ENCODE measurements at places on chromosomes 3 and 15.
A peak's percentile ranks its signal among the peaks of the same experiment; 100 is the strongest.

GRCh38 chr3:159632128-159632527 is 356.5 kb upstream of the IL12A start:
- no peak for DNase-seq

GRCh38 chr3:154062513-154062912 is 58.7 kb upstream of the ARHGEF26 start:
- DNase-seq, result no peak

- DNase-seq, result peak; percentile 22
Observed at GRCh38 chr3:29585368-29585767, 304.5 kb downstream of the RBMS3 start.

DNA sequence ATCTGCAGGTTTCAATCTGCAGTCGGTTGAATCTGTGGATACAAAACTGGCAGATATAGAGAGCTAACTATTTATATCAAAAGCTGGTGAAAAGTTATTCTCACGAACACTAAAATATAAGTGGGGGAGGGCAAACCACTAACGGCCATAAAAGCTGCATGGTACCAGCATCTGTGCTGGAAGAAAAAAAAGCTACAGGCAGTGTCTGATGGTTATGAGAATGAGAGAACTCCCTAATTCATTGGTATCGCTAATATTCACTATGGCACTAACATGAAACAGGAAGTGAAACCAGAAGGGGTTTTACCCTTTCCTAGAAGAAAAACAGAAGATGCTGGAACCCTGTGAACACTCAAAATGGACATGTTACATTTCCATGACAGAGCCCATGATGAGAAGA is 15.9 kb downstream of the CEP70 start:
- DNase-seq, result no peak

GRCh38 chr3:56123487-56123886 is 344.8 kb downstream of the ERC2 start:
- no peak for DNase-seq

DNA sequence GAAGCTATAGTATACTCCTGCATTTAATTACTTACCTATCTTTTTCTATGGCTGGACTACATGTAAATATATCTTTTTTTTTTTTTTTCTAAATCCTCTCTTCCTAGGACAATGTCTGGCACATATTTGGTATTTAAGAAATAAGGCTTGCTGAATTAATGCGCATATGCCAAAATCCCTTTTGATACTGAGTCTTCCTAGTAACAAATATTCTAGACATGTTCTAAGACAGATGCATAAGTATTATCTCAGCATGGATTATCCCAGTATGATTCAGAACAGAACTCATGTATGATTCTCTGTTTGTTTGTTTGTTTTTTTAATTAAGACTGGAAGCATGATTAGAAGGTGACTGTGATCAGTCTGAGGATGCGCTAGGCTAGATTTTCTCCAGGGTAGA is 249.8 kb upstream of the ZNF717 start:
- DNase-seq, result no peak

DNA sequence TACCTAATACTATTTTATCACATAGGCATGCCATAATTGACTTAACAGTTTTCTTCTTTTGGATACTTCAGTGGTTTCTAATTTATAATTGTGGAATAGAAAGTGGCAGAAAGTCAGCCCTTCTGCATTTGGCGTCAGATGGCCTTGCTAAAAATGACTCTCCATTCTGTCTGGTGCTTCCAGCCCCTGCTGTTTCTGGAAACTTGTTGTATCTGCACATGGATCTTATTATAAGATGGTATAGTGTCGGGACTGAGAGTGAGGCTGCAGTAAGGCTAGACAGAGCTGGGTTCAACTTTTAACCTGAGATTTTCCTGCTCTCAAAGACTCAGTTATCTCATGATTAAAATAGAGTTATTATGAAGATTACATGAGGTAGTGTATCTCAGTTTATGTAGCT is 74.8 kb upstream of the WDR72 start:
- DNase-seq, result no peak

DNA sequence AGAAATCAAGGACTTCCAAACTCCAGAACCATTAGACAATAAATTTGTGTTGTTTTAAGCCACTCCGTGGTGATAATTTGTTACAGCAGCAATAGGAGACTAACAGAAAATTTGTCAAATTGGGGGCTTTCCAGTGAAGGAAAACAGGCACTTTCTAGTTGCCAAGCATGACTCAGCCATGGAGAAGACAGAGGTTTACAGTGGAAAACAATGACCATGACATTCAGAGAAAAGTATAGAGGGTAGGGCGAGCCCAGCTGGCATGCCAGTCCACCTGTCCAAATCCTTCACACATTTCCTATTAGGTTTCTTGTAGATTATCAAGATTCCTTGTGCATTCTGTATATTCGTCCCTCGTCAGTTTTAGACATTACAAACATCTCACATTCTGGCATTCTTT is 24.9 kb downstream of the SLCO2A1 start:
- peak; percentile 57 for DNase-seq

- peak; percentile 62 for DNase-seq
Observed at GRCh38 chr15:90001683-90002427, 731 bp downstream of the ZNF710 start.

GRCh38 chr15:34318277-34319079 is 19.1 kb downstream of the SLC12A6 start:
- peak; percentile 84 for DNase-seq

- DNase-seq, result peak; percentile 13
Observed at GRCh38 chr3:8882642-8883041, 80.6 kb downstream of the RAD18 start.

DNA sequence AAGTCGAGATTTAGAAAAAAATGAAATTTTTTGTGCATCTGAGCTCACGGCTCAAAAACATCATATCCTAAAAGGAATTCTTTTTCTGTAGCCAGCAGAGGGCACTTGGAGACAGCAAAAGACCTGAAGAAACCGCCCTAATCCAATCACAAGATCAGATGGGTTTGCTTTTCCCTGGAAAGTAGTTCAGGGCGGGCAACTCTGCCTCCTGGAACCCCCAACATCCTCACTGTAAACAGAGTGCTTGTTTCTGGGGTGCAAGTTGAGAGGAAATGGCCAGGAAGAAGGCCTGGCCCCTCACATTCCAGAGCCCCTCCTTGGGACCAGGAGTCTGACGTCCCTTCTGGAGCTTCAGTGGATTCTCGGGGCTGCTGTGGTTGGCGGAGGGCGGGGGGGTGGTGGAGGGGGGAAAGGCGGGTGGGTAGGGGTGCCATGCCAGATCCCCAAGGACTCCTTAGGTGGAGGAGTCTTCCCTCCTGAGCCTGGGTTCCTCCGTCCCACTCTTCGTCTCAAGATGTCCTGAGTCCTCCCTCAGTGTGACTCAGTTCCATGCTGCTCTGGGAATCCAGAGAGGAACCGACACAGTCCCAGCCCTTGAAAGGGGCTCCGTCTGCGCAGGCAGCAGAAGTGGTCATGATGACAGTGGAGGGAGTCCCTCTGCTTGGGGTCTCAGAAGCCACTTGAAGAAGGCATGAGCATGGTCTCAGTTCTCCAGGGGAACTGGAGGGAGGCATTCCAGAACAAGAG is 35.9 kb downstream of the CCK start:
- peak; percentile 57 for DNase-seq

DNA sequence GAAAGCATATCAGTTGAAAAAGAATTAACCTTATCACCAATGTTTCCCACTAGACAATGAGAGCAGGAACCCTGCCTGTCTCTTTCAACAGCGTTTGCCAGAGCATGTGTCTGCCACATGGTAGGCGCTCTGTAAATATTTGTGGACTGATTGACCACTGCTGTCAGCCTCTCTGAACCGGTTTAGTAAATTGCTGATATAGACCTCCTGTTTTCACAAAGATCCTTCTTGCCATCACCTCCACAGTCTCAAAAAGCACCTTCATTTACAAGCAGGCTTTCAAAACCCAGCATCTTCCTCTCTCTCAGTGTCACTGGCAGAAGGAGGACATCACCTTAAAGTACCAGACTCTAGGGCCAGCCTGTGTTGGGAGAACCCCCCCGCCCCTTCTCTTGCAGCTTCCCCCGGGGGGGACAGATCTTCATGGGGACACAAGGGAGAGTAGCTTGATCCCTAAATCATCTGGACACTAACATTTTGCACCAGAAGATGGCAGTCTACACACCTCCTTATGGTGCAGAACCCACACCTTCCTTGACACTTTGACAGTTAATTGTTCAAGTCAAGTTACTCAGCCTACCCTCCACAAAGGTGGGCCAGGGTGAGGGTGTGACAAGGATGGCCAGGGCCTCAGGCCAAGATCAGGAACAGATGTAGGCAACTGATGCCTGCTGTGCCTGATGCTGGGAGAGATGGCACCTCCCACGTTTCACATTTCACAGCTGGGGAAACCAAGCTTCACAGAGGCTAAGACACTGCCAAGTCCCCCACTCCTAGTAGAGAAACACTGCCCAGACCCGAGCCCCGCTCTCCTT is 37.8 kb upstream of the USP3 start:
- DNase-seq, result peak; percentile 75

- DNase-seq, result no peak
Observed at GRCh38 chr15:66186049-66186825, 67.3 kb downstream of the MEGF11 start.

DNA sequence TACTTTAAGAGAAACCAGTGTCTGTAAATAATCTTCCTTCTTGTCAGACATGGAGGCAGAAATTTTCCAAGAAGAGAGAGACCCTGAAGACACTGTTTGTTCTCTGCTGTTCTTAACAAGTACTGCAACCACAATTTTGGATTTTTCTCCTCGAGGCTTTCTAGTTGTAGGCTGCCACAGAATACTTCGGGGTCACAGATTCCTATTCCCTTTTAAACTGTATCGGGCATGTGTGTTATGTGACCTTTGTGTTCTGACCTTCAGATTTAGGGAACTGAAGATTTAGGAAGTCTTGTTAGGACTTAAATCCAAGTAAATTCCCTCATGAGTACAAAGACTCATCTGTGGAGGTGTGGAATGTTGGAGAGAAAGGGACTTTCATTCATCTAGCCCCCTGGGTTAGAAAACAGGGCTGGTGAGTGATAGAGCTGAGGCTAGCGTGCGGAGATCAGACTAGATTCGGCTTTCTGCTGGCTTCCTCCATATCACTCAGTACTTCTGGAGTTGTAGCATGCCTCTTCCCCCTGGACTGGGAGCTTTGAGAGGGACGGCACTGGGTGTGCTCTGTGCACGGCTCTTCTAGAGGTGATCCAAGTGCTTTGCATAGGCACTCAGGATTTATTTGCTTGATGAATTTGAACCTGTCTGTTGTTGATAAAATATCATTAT is 237.0 kb downstream of the LPP start:
- no peak for DNase-seq

DNA sequence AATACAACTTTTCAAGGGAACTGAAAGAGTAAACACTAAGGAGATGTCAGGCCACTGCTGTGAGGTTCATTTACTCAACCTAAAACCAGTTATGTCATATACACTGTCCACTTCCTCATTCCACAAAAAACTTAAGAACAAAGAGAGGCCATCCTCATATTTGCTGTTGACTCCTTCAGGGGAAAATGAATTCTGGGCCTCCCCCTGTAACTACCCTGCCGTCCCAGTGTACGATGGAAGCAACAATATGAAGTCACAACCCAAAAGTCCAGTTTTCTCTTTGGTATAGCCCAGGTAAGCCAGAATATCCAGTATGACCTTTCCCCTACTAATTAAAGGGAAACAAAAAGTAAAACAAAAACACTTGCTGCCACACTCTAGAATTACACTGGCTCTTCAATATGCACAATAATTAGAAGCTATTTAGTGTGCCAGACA is 16.2 kb downstream of the CEP152 start:
- peak; percentile 79 for DNase-seq

DNA sequence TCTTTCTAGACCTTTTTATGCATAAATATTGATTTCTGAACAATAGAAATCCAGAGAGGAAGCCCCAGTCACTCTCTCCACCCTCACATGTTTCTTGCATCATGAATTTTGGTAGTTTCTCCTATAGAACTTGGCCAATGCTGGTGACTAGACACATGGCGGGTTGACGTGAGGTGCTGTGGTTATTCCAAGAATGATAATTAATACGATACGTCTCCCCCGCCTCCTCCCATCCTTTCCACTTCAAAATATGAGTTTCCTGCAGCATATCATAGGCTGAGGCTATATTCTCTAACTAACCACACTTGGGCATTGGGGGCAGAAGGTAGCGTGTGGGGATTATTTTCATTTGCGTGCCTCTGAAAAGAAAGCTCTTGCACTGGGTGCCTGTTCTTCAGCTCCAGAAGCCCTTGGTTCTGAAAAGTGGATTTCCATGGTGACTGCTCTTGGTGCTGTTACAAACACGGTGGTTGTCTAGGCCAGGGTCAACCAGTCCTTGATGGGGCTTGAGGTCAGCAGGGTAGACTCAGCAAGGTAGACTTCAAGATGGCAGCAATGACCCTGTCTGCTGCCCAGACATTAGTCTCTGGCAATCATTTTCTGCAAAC is 5.3 kb downstream of the TNFSF10 start:
- DNase-seq, result no peak

DNA sequence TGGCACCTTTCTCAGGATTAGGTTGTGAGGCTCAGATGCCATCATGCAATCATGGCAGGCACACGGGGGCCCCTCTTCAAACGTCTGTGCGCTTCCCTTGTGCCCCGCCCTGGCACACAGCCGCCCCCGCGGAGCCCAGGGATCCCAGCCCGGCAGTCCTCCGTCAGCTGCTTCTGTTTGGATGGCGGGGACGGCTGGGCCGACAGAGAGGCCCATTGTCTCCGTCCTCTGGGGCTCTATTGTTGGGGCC is 849 bp upstream of the HDAC11 start:
- DNase-seq, result no peak

- DNase-seq, result no peak
Observed at GRCh38 chr3:184472723-184473428, 88.7 kb upstream of the EPHB3 start.

- no peak for DNase-seq
Observed at GRCh38 chr3:103059432-103059831, 624.6 kb downstream of the ZPLD1 start.

DNA sequence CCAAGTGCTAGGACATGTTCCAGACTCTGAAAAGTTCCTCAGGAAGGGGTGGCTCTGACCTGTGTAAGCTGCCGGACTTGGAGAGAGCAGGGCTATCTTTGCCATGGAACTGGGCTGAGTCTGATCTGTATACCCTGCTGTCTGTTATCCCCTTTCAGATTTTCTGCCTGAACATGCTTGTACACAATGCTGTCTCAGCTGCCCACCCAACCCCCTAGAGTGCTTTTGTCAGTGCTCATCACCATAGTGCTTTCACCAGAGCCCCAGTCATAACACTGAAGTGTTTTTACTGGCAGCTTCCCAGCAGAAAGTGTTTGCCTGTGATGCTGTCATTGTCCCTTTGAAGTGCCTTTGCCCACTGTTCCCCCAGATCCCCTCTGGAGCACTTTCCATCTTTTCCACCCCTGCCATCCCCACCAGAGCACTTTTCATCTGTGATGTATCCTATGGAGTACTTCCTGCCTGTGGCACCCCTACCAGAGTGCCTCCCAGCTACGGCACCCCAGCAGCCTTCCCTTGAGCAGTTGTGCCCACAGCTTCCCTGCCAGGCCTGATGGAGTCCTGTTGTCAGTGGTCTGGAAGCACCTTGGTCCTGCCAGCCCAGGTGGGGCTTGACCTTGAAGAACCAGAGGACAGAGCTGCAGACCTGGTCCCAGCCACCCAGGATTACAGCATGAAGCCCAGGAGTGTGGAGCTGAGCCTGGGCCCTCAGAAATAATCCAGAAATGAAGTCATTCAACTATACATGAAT is 397.7 kb downstream of the DIPK2A start:
- DNase-seq, result peak; percentile 18

- no peak for DNase-seq
Observed at GRCh38 chr3:63441262-63441661, 163.2 kb downstream of the SYNPR start.

- no peak for DNase-seq
Observed at GRCh38 chr3:195451373-195452015, 8.7 kb upstream of the ACAP2 start.

GRCh38 chr3:116920826-116921610 is 211.4 kb downstream of the TUSC7 start:
- DNase-seq, result no peak

Data from kidney tubule cell (primary cell).